CMK (cell line): ENCODE measurements at places on chromosomes 3 and 15.

DNA sequence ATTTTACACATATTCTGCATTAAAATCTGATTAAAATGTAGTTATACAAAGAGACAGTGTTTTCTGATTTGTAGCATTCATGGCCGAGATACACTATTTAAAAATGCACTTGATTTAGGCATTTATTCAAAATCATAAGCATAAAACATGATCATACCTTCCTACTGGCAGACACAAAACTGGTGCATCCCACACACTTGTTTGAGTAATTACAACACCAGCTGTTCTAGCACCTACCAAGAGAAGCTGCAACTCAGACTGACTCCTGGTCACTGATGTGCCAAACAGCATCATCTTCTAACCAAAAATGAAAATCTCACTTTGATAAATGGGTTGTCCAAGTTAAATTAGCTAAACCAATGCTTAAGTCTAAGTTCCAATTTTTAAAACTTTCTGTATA, 262.7 kb upstream of the NSMCE3 start:
- no peak for DNase-seq

DNA sequence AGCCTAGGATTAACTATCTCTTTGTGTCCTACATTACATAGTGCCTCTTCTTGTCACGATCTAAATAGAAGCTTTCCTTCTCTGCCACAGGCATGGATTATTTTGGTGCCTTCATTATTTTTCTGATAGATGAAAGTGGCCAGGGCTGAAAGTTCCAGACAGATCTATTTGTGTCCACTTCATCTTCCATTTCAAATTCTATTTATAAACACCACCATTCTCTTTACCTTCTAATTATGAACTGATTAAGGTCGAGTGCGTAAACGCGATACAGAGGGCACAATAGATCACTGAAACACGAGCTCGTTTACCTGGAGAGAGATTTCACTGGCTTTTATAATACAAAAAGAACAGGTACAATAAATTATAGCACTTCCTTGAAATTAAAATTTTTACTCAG, 105.0 kb downstream of the EDEM1 start:
- no peak for DNase-seq

- no peak for DNase-seq
These were observed 151.6 kb upstream of the CGNL1 start for GRCh38 chr15:57224664-57225063.

DNA sequence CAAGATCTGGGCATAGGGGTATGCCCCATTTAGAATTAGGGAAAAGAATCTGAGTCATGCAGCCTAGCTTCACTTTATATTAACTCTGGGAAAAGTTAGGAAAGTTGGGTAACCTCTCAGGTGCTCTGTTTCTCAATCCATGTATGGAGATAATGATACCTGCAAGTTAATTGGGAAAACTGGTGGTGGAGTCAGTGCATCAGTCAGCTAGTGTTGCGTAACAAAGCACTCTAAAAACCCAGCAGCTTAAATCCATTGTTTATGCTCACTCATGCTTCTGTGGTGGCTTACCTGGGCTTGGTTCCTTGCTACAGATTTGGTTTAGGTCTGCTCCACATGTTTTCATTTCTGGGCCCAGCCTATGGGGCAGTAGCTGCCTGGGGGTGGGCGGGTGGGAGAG, 91.0 kb downstream of the SMAD3 start:
- DNase-seq: no peak

DNA sequence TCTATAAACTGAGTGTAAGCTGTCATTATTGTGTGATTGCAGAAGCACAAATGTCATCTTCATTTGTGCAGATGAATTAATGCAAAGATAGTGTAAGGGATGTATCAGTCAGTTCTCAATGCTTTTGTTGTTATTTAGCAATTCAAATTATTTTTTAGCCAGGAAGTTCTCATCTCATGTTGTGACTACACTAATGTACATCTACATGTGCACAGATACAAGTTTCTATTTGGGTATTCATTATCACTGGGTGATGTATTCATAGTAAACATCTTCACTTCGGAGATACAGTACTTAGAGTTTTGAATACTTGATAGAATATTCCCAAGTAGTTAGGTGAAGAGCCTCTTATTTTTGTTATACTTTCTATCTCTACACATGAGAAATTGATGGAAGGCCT, 11.1 kb downstream of the EIF2A start:
- DNase-seq: no peak

GRCh38 chr3:149673393-149673792, 15.6 kb upstream of the WWTR1 start:
- no peak for DNase-seq
